ENCODE measurements at places on chromosomes 11 and 22. TPM values are rescaled to one million over a fixed set of nuclear protein-coding genes. Genes with fewer than 3 reads are reported as not detected.

Gene FAM227A
- 0.16 TPM for total RNA-seq

Gene SHISAL1
- 1.2 TPM for total RNA-seq

Gene GTSE1
- 0.29 TPM for total RNA-seq

Gene LDHAL6A
- not detected for total RNA-seq

Gene CASP12
- not detected for total RNA-seq

Gene PTPRCAP
- total RNA-seq: 0.54 TPM

Gene STT3A
- 58.4 TPM for total RNA-seq

Gene APOBEC3H
- 0.21 TPM for total RNA-seq

Gene SMC1B
- not detected for total RNA-seq

Gene APOBEC3A
- 7.7 TPM for total RNA-seq

Gene MUC6
- not detected for total RNA-seq

Gene TRMU
- 32.4 TPM for total RNA-seq

Gene NEFH
- total RNA-seq: 0.10 TPM

Gene IGF2
- 61.9 TPM for total RNA-seq

Gene CFAP300
- 0.47 TPM for total RNA-seq

Gene MFRP
- not detected for total RNA-seq

Gene OR52A1
- not detected for total RNA-seq
